ENCODE measurements at places on chromosomes 6 and 20.

DNA sequence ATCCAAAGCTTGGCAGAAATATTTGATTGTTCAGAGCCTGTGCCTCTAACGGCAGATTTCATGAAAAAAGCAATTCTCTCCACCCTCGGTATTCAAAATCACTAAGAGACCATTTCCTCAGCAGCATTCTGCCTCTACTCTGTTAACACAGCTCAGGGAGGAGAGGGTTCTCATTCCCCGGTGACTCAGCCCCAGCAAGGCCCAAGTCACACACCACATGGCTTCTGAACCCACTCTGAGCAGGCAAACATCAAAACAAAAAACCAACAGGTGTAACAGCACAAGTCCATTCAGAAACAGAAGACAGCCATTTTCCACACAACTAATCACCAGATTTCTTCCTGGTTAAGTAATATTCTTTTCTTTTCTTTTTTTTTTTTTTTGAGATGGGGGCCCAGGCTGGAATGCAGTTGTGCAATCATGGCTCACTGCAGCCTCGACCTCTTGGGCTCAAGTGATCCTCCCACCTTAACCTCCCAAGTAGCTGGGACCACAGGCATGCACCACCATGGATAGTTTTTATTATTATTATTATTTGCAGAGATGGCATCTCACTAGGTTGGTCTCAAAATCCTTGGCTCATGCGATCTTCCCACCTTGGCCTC is 55.4 kb downstream of the GFOD1 start:
- no peak for DNase-seq

GRCh38 chr6:147667082-147667481 is 158.6 kb downstream of the SAMD5 start:
- DNase-seq: no peak

DNA sequence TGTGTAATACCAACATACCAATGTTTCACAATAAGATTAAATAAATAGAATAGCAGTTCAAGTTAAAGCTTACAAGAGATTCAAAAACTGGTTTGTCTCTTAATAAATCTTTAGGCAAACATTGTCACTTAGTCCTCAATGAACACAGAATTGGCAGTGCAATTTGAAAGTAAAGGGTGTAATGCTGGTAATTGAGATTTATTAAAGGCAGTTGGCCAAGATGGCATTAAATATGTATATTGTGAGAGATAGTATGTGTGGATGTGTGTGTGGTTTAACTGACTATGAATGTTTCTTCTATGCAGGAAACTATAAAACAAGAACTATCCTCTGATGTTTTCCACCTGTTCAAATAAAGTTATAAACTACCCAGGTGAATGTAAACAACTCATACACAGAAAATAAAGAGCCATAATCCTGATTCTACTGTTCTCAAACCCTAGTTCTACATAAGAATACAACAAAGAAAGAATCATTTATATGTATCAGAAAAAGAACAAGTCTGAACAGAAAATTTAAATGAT is 267.9 kb upstream of the PTCHD4 start:
- no peak for DNase-seq

- DNase-seq: no peak
Observed at GRCh38 chr6:5450073-5450472, 188.8 kb downstream of the FARS2 start.

GRCh38 chr20:46171476-46171875 is 53.4 kb downstream of the CD40 start:
- DNase-seq: no peak

DNA sequence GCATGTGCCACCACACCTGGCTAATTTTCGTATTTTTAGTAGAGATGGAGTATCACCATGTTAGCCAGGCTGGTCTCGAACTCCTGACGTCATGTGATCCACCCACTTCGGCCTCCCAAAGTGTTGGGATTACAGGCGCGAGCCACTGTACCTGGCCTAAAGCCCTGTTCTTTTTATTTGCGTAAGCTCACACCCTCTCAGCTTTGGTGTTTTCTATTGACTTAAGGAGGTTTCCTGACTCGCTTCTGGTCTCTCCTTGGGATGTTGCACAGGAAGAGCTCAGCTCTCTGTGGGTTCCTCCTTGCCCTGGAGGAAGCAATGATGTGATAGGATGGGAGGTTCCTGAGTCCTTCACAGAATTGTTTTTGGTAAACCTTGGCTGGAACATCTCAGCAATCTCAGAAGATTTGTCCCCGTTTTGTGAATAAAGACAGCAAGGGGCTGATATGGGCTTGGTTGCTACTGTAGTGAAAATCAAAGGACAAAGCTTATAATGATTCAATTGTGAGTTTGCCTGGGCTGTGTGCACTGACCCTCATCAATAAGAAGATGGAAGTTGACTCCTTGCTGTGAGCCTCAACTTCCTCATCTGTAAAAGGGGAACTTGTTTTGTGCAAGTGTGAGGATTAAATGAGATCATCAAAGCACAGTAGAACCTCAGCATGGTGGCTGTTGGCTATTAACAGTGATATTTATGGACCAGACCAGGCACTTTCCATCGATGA is 27.0 kb downstream of the TOX2 start:
- no peak for DNase-seq

GRCh38 chr20:61161726-61162390 is 90.2 kb upstream of the CDH4 start:
- DNase-seq: no peak

GRCh38 chr6:32697031-32697430 is 30.6 kb upstream of the HLA-DQB1 start:
- no peak for DNase-seq

DNA sequence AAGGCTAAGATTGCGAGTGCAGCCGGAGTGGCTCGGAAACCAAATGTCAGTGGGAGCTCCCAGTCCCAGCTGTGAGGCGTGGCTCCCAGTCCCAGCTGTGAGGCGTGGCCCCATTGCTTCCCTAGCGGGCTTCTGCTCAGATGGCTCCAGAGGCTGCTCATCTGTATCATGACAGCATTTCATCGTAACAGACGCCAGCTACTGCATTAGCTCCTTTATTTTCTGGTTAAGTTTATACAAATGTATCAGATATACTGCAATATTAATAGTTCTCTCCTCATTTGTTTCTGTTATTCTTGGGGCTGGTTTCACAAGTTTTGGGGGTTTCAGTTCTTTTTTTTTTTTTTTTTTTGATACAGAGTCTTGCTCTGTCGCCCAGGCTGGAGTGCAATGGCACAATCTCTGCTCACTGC is 34.7 kb upstream of the TBXT start:
- DNase-seq: no peak

DNA sequence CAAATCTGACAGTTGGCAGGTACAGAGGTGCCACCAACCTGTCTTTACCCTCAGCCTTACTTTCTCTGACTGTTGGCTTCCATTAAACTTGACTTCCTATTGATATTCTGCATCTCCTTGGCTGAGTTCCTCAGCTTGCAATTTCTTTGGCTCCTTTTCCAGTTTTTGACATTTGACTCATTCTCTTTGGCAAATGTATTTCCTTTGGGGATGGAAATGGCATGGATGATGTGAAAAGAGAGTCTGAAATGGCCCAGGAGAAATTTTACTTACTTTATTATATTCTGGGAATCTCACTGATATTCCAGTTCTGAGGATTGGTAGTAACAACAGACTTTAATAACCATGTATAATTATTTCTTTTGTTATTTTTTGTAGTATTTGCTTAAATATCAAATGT is 255.2 kb downstream of the CD109 start:
- DNase-seq: no peak

DNA sequence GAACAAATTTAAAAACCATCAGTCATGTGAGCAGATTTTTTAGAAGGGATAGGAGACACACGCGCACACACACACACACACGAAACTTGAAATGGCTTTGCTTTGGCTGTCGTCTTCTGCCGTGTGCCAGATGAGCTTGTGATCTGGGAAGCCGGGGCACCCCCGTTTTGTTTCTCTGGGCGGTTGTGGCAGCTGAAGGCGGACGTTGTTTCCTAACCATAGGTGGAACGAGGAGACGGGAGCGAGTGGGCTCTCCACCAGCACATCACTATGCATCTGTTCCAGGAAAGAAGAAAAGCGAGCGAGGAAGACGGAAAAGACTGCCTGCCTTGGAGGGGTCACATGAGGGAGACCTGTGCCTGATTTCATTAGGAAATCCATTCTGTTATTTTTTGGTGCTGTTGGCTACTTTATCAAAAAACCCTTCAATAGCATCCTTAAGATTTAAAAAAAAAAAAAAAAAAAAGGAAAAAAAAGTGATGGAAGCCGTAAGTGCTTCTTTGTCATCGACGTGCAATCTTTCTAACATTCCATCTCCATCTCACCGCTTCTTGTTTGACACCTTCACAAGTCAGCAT is 142.1 kb downstream of the DTNBP1 start:
- DNase-seq: no peak

GRCh38 chr6:150764334-150765066 is 101.0 kb upstream of the MTHFD1L start:
- no peak for DNase-seq

GRCh38 chr6:53878808-53879207 is 84.0 kb downstream of the LRRC1 start:
- no peak for DNase-seq

- no peak for DNase-seq
Observed at GRCh38 chr20:9989066-9989724, 45.6 kb upstream of the ANKEF1 start.

- no peak for DNase-seq
Observed at GRCh38 chr6:35391240-35391968, 49.0 kb downstream of the PPARD start.

DNA sequence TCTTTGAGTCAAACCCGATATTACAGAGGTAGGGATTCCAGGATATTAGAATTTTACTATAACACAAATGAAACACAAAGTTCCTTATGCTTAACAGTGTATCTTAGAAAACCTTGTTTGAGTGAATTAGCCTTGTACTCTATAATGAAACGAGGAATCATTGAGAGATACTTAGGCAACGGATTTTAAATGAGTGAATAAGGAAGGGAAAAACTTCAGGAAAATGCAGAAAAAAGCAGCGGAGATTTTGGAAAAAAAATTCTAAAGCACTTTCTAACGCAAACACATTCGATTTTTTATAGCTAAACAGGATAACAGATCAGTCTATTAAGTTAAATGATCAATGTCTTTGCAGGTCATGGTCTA is 137.3 kb downstream of the HFE start:
- no peak for DNase-seq

DNA sequence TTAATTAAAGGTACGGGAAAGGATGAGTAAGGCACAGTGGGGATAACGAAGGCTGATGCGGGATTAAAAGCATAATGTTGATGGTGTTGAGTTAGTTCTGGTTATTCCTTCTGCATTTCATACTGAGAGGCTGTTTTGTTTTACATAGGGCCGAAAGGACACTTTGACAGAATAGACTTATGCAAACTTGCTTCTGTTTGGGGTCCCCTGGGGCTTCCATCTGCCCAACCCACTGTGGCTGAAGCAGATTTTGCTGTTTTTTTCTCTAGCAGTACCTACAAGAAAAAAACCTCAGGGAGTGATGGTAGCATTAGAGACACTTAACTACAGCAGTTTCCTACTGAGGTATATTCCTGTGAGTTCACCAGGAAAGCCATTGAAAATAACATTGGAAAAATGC is 136.1 kb upstream of the SUPT3H start:
- DNase-seq: no peak

DNA sequence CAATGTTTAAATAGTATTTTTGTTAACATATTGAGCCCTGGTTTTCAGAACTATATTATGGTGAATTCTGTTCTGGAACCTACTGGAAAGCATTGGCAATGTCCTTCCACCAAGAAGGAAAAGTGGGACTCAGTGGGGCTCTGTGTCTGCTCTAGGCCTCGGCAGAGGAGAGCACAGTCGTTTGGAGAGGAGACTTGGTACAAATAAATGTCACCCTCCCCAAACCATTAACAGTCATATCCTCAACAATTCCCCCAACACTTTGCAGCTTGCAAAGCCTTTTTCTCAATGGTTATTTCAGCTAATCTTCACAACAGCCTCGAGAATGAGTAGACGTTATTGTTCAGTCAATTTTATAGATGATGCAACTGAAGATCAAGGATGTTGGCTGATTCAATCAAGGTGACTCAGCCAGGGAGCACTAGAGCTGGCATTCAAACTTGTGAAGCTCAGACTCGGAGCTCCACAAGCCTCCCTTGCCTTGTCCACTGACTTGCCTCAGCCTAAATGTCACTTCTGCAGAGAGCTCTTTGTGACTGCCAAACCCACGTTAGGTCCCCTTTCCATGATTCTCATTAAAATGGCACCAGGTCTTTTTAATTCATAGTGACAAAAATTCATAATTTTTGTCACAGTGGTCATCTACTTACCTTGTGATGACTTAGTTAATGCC is 60.6 kb downstream of the TOX2 start:
- DNase-seq: no peak

GRCh38 chr20:54231036-54231435 is 23.1 kb downstream of the PFDN4 start:
- DNase-seq: no peak

DNA sequence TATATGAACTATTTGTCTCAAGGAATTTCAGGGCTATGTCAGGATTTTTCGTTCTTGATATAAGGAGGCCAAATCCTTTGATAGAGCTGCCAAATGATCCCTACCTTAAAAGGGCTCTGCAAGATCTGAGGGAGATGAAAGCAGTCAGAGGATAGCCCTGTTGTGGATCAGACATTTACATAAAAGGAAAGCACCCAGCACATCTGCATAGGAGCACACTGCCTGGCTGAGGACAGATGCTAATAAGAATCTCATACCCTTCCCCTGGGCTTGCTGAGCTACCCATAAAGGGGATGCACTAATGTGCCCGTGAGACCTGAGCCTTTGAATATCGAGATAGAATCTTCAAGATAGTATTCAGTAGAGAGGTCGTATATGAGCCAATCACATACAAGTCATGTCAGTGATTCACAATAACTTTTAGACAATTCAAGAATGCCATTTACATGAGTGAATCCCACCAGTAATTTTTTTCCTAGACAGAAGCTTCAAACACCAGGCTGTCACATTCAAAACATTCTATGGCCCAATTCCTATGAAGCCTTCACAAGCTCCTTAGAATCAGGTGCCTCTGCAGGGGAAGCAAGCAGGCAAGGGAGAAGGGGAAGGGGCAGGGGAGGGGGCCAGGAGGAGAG is 71.1 kb downstream of the STMND1 start:
- DNase-seq: no peak

- no peak for DNase-seq
Observed at GRCh38 chr6:169571123-169571962, 130.5 kb downstream of the WDR27 start.
